Right renal cortex interstitium (tissue), 3 donors: ENCODE measurements at places on chromosomes 16 and 17. TPM values are rescaled to one million over a fixed set of nuclear protein-coding genes. Genes with fewer than 3 reads are reported as not detected.

The SEC14L5 gene
- 0.41 TPM for polyA plus RNA-seq

DNA sequence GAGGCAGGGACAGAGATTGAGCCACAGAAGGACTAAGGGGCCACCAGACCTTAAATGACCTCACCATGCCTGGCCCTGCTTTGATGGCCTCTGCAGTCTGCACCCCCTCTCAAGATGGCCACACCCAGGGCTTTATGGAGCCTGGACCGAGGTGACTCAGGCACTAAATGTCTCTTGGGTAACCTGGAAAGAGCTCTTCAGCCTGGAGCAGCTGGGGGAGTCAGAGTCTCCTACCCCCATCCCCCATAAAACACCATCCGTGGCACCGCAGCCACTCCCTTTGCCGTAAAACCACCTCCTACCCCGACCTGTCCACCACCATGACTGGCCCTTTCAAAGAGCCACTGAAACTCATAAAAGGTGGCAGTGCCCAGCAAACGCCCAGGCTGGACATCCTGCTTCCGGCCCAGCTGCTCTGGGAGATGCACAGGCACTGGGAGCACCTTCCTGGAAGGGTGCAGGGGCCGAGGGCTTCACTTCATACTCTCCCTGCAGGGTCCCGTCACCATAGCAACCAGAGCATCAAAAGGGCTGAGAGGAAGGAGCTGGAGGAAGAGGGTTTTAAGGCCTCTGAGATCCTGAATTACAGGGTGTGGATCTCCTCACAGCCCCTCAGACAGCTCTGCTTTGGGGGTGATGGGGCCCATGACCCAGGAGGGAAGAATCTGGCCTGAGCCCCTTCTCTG, 22.3 kb downstream of the FOXN1 start:
- no peak for DNase-seq

- DNase-seq = no peak
Measured at GRCh38 chr17:28499364-28499664, 6.8 kb upstream of the FOXN1 start.

GRCh38 chr16:89534252-89534756, 26.1 kb downstream of the SPG7 start:
- no peak for DNase-seq

- DNase-seq = no peak
Measured at GRCh38 chr16:80176114-80176513, 364.7 kb upstream of the DYNLRB2 start.
